Central memory CD4-positive, alpha-beta T cell (primary cell): ENCODE measurements at places on chromosomes 3 and 15.

- no peak for DNase-seq
Measured at GRCh38 chr3:185216607-185216958, 37.3 kb downstream of the EHHADH start.

DNA sequence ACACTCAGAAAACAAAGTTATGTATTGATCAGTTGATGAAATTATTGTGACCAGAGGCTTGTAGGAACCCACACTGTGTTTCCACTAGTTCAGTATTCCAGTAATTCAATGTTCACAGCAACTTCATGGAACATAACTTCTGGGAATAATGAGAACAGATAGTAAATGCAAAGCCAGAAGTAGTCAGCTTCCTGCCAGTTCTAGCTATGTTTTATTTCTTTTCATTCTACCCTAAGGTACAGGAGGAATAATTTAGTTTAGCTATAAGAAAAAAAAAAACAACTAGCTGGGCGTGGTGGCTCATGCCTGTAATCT is 48.6 kb downstream of the ARHGEF26 start:
- DNase-seq: no peak

DNA sequence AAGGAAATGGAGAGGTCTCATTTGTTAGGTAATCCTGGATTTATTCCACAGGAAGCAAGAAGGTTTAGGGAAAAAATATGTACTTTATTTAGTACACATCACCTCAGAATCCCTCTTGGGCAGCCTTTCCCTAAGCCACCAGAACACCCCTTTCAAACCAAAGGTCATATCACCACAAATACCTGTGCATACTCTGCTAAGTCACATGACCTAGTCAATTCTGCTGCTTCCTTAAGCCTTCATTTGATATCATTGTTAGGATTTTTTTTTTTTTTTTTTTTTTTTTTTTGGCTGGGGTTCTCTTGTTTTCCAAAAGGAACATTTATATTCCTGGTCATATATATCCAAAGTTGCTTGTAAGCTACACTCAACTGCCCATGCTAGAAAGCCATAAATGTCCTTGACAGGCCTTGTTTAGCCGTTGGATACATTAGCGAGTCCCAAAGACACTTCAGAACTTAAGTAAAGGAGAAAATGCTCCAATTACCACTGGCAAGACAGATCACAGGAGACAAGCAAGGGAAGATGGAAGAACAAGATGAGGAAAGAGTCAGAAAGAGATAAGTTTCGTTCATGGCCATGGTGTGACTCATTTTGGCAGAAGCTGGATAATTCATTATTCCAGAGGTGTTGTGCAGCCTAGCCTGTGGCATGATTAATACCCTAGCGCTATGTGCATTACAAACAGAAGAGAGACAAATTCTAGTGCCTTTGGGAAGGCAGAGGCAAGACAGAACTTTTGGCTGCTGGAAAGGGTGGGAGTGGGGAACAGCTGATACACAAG is 155.6 kb upstream of the SLC2A2 start:
- DNase-seq: no peak

DNA sequence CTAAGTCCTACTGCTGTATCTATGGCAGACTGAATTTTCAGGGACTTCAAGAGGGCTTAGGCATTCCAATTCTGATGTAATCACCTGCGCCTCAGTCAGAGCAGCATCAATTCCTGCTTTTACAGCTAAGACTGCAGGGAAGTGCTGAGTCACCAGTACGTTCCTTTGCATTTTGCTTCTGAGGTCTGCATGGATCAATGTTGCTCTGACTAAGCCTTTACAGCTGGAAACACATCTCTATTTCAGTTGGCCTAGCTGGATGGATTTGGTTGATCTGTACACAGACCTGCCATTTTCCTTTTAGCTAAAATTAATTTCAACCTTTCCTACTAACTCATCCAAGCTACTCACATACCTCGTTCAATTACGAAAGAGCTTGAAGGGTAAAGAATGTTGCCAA is 51.3 kb downstream of the ETV5 start:
- DNase-seq: no peak
